ENCODE measurements at places on chromosomes 4 and X.

- DNase-seq = no peak
Observed at GRCh38 chr4:110737931-110738330, 115.1 kb upstream of the PITX2 start.

GRCh38 chr4:18844726-18845125 is 823.2 kb upstream of the LCORL start:
- no peak for DNase-seq

DNA sequence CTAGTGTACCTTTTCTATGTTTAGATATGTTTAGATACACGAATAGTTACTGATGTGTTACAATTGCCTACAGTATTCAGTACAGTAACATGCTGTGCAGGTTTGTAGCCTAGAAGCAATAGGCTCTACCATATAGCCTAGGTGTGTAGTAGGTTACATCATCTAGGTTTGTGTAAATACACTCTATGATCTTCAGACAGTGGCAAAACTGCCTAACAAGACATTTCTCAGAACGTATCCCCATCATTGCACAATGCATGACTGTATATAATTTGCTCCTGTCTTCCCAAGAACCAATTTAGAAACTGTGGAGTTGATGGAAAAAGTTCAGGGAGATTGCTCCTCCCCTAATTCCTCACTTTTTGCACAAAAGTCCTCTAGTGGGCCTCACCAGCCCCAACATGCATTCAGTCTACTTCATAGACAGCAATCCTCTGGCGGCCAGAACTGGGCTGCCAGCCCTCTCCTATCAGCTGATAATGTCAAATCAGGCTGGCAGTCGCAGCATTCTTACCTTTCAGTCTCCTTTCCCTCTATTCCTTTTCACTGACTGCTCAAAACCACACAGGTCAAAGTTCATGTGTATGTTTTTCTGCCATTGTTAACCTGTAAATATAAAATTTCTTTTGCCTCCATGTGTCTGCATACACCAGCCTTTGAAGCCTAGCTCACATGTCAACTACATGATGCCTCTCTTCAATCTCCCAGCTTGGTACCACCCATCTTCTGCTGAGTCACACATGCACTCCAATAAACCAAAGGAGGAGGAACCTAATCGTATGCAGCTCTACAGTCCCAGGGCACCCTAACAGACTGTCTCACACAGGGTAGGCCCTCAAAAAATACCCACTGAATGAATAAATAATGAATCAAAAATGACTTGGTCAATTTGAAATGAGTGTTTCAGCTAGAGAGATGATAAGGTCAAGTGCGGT is 32.0 kb downstream of the BCLAF3 start:
- no peak for DNase-seq

DNA sequence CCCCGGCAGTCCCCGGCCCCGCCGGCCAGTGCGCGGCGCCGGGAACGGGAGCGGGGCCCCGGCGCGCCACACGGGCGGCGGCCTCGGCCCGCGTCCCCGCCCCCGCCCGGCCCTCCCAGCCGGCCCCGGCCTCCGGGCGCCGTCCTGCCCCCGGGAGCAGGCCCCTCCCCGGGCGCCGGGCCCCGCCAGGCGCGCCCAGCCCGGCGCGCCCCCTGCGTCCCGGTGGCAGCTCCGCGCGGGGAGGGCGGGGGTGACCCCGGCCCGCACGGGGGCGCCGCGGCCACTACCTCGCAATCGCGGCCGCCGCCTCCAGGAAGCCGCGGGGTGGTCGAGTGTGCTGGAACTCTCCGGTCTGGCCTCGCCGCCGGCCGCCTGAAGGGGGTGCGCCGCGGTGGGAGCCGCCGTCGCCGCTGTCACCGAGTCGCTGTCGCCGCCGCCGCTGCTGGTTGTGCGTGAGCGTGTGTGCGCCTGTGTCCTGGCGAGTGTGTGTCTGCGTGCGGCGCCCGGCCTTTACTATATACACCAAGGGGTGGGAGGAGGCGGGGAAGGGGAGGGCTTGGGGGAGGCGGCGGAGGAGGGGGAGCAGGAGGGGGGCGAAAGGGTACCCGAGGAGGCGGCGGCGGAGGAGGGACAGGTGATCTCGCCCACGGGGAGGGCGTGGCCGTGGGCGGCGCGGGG is at the start of gene RAI2:
Gene RAI2 (minus strand): TSS at position 488 of the 678 bp plus-strand sequence. CDS start 59,288 bp downstream, outside the sequence.
- no peak for DNase-seq

DNA sequence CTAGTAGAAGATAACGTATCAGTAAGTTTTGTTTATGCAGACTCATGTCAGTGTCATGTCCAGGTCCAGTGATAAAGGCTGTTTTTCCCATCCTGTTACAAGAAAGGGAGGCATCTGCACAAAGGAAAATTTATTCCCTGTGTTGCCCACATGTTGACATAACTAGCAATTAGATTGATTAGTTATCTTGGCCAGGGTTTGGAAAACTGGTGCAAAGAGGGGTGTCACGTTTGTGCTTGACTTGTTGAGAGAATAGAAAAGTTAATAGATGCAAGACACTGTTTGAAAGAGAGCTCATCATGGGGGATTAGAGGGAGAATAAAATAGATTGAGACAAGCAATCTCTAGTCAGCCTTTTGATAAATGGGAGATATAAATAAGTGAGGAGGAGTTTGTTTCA is 1357.0 kb upstream of the AGA start:
- DNase-seq = no peak

DNA sequence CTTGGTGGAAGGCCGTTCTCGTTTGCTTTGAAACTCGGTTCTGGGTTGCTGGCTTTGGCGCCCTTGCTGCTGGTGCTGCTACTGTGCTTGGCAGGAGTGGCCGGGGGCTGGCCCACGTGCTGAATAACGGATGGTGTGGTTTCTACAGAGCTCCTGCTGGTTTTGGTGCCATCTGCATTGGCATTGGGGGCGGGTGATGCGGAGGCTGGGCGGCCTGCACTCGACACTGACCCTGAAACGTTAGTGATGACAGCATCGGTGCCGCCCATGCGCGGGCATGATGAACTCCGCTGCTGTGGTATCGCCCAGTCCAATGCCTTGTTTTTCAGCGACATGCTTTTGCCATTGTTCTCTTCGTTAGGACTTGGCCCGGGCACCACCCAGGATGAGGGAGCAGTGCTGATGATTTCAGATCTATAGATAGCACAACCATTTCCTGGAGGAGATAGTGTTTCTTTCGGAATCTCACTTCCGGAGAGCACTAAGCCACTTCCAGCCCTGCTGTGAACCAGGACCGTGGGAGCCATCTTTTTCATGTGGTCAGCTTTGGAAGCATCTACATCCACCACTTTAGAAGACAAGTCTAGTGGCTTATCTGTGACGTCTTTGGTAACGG is 24.2 kb downstream of the BCOR start:
- DNase-seq = no peak

DNA sequence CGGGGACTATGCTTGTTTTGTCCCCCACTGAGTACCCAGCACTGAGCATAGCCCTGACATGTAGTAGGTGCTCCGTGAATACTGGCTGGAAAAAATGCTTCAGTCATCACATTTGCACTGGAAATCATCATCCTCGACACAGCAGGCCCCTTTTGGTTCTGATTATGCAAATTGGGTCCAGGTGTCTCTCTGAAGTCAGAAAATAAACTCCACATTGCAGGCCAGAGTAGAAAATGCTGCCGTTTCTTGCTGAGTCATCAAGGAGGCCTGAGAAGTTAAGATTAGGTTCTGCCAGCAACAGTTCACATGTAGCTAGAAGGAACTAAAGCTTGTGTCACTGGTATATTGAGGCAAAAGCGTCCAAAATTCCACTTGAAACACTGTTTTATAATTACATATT is 15.0 kb upstream of the STK32B start:
- DNase-seq = no peak

DNA sequence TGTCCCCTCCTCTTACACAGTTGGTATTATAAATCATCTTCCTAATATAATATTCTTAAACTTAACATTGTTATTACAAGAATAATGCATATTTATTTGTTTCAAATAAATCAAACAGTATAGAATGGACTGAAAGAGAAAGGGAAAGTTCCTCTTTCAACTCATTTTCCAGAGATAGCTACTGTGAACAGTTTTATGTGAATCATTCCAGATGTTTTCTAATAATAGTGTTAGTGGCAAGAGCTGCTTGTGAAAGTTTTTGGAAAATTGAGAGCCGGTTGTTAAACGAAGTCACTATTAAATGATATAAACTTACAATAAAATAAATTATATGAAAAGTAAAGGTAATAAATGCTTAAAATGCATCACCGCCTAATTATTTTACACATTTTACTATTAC is 14.6 kb downstream of the TMSB4X start:
- no peak for DNase-seq

- no peak for DNase-seq
Observed at GRCh38 chrX:107574711-107575110, 53.6 kb upstream of the PRPS1 start.

- no peak for DNase-seq
Observed at GRCh38 chr4:54872261-54872660, 214.5 kb downstream of the KIT start.

DNA sequence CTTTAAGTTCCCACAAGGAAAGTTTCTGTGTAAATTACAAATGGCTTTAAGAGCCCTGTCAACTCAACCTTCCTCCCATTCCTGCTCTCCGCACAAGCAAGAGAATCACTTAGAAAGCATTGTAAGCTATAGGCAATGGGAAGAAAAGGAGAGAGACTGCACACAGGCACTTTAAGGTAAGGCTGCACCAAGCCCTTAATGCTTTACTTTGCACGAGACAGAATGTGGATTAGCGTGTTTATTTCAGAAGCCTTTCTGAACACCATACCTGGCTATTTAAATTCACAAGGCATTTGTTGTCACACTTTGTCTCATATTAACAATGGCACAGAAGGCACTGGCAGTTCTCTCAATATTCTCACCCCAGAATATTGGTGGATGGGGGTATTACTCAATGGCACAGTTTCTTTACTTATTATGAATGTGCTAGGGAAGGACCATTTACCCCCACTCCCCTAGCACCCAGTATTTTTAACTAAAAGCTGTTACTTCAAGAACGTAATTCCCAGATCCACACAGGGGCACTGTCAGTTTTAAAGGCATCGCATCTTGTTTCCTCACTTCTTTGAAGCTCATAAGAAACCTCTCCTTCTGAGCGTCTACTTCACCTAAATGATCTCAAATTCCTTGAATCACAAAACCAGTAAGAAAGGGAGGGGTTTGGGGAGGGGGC is 150.0 kb downstream of the MAML3 start:
- no peak for DNase-seq

- DNase-seq = no peak
Observed at GRCh38 chrX:150870487-150871340, 27.8 kb downstream of the CD99L2 start.

- DNase-seq = no peak
Observed at GRCh38 chr4:7632341-7632740, 197.6 kb upstream of the PSAPL1 start.

DNA sequence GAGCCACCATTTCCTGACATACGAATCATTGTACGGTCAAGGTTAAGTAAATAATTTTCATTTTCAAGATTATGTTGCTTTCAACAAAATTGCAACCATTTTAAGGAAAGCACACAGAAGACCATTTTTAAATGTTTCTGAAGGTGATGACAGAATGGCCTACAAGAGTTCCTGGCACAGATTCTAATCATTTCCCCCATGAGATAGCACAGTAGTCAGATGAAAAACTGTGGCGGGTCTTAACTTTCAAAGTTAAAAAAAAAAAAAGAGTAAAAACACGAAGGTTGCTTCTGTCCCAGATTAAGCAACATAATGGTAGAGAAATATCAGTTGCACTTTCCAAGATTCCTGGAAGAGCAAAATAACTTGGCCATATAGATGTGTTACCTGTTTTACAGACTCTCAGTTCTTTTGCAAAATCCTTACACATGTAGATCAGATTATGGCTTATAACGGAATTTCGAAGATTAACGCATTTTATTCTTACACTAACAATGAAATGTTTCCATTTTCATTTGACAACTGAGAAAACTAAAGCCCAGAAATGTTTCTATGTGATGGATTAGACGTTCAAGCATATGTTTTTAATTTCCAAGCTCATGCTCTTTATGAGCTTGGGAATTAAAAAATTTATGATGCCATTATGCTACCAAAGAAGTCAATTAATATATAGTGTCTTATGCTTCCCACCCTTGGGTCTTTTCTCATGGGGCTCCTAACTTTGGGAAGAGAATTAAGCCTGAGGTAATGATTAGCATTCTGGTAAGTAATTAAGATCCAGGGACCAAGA is 335.1 kb upstream of the CLNK start:
- no peak for DNase-seq

GRCh38 chr4:166622425-166622977 is 611.8 kb downstream of the SPOCK3 start:
- no peak for DNase-seq

DNA sequence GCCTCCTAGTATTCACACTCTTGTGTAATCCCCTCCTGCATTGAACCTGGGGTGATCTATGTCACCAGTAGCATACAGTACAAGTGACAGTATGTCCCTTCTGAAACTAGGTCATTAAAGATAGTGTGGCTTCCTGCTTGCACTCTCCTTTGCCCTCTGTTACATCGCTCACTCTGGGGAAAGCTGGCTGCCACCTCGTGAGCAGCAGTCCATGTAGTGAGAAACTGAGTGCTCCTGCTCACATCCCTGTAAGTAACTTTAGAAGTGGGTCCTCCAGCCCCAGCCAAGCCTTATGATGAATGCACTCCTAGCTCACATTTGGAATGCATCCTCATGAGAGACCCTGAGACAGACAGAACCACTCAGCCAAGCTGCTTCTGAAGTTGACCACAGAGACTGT is 89.8 kb upstream of the TNIP3 start:
- DNase-seq = no peak

- DNase-seq = no peak
Observed at GRCh38 chrX:11566173-11566572, 99.5 kb downstream of the ARHGAP6 start.

GRCh38 chr4:4968161-4968725 is 51.0 kb downstream of the CYTL1 start:
- DNase-seq = no peak

DNA sequence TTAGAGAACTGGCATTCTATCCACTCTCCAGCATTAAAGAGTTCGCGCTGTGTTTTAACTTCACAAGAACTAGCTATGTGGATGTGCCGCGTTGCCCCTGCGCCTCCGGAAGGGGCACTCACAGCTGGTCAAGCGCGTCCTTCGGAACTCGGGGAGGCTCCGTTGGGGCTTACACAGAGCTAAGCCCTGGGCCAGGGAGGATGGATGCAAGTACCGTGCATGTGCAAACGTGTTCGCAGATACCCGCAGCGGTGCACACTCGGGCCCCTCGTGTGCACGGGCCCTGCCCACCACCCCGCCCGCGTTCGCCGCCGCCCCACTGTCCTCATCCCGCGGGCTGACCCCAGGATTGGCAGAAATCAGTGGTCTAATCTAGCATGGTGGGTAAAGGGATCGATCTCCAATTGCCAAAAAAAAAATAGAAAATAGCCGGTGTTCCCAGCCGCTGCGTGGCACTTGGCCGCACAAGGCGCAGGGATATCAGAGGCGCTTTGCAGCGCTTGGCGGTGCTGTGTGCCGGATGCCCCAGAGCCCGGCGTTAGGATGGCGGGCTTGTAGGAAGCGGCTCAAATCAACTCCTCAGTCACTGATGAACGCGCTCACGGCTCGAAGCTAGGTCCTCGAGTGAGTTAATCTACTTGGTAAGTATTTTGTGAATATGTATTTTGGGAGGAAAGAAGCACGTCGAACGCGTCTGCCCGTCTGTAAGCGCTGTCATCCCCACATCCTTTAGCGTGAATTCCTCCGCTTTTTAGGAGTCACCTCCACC is 989 bp upstream of the PCDH10 start:
- no peak for DNase-seq

Data from NCI-H1092 (cell line).